ENCODE measurements at places on chromosomes 3 and 15. TPM values are rescaled to one million over a fixed set of nuclear protein-coding genes. Genes with fewer than 3 reads are reported as not detected.

CPLX3 gene
- total RNA-seq, result not detected

ANKRD34C gene
- not detected for total RNA-seq

ADGRG7 gene
- total RNA-seq, result not detected

SLC2A2 gene
- not detected for total RNA-seq

ABHD10 gene
- 20.9 TPM for total RNA-seq

IGSF11 gene
- not detected for total RNA-seq

CCDC39 gene
- not detected for total RNA-seq

PROS1 gene
- 25.6 TPM for total RNA-seq

GRCh38 chr15:67413770-67414390, 107.1 kb upstream of the C15orf61 start:
- no peak overlapping the region for H3K27ac ChIP-seq
- peaks cover 5% of the 10 kb centered on the region for H3K4me1 ChIP-seq
- peak; percentile 30 for DNase-seq
- H3K4me3 ChIP-seq, result no peak overlapping the region
- no peaks in the 10 kb centered on the region for H3K36me3 ChIP-seq

DNA sequence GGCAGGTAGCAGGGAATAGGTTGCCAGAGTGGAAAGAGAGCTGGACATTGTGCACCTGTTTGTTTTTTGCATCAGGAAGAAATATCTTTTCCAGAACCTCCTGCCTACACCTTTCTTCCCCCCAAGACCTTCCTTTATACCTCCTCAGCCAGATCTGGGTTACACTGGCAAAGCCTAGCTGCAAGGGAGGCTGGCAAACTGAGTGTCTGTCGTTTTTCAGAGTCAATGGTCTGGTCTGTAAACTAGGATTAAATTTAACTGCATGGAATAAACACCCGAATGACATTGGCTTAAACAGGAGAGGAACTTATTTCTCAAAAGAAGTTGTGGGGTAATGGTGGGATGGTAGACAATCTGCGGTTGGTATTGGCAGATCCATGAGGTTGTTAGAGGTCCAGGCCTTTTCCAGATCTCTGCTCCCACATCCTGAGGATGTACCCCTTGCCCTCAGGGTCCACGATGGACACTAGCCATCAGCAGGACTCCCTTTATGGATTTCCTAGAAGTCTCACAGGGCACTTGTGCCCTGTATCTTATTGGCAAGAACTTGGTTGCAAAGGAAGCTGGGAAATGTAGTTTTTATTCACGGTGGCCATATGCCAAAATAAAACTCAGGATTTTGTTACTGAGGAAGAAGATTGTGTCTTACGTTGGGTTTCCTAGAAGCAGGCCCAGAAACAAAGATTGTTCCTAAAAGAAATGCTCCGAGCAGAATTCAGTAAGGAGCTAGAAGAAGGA, 3.2 kb upstream of the RARRES1 start:
- no peaks in the 10 kb centered on the region for H3K4me1 ChIP-seq
- no peaks in the 10 kb centered on the region for H3K36me3 ChIP-seq
- no peak overlapping the region for H3K4me3 ChIP-seq
- H3K27ac ChIP-seq, result no peak overlapping the region
- no peak for DNase-seq

DNA sequence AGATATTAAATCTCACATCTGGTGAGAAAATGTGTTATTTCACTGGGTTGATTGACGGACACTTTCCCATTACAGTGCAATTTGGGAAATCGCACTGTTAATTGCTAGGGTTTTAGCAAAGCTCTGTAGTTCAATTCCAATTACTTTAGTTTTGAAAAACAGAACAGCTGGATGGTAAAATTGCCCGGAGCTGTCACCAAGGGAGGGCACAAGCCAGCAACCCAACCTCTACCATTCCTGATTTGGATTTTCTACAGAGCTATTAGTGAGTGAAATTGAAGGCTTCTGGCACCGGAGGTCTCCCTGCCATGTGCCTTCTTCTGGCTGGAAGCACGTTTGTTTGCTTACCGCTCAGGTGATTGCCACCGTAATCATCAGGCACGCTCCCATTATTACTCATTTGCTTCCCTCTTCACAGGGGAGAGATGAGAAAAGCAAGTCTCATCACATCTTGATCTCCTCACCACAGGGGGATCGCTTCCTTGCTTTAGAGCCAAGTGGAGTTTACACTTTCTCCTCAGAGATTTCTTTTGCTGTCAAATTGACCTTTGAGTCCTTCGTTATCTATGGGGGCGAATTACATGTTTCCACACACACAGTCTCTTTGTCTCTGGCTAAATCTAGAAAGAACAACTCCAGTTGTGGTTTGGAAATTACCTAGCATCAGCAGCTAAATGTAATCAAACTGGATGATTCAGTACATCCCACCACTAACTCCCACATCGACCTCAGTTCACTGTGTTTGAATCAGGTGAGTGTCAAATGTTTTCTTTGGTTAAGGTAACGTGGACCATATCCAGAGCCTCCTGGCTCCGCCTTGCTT, 421.7 kb upstream of the GOLIM4 start:
- no peaks in the 10 kb centered on the region for H3K4me1 ChIP-seq
- no peaks in the 10 kb centered on the region for H3K36me3 ChIP-seq
- no peak overlapping the region for H3K27ac ChIP-seq
- DNase-seq, result no peak

- H3K27ac ChIP-seq, result no peak overlapping the region
- no peaks in the 10 kb centered on the region for H3K36me3 ChIP-seq
- H3K4me3 ChIP-seq, result no peak overlapping the region
- DNase-seq, result no peak
- no peaks in the 10 kb centered on the region for H3K27me3 ChIP-seq
- H3K4me1 ChIP-seq, result peaks cover 14% of the 10 kb centered on the region
These were observed 26.8 kb upstream of the HERC1 start for GRCh38 chr15:63860555-63860954.

GRCh38 chr3:54374214-54374852, 252.0 kb downstream of the CACNA2D3 start:
- H3K4me3 ChIP-seq, result no peak overlapping the region
- H3K27me3 ChIP-seq, result no peaks in the 10 kb centered on the region
- H3K4me1 ChIP-seq, result no peaks in the 10 kb centered on the region
- peak; percentile 19 for DNase-seq

- no peaks in the 10 kb centered on the region for H3K27me3 ChIP-seq
- no peak overlapping the region for H3K27ac ChIP-seq
- H3K4me1 ChIP-seq, result peaks cover 14% of the 10 kb centered on the region
- DNase-seq, result no peak
- H3K36me3 ChIP-seq, result no peaks in the 10 kb centered on the region
These were observed 75.4 kb upstream of the ZNF385D start for GRCh38 chr3:21826416-21826815.

DNA sequence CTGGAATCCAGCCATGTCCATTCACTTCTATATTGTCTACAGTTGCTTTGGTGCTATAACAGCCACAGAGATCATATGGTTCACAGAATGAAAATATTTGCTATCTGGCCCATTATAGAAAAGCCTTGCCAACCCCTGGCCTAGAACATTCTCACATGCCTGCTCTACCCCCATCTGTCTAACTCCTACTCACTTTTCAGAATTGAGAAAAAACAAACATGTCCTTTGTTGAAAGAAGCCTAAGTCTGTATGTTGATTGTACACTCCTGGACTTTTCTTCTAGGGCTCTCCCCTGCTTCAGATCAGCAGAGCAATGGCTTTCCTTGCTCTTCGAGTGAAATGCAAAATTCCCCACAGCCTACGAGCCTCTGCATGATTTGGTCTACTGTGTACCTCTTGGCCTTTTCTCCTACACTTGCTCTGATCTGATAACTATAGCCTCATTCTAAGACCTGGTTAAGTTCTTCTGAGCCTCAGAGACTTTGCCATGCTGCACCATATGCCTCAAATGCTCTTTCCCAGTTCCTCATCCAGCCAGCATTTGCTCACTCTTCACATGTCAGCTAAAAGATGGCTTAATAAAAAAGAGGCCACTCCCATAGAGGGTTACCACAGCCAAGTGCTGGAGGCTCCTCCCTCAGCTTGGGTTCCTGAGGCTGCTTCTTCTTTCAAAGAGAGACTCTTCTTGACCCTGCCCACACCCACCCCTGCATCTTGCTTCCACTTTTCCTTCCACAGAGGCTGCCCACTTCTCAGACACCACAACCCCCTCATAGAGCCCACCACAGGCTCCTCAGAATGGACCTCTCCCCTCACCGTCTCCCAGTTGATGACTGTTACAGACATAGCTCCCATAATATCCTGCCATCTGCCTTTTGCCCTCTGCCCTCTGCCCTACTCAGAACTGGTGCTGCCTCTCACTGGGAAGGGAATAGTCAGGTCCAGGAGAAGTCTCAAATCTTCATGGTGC, 22.9 kb upstream of the DCLK3 start:
- 0 out of 2 replicates have a peak, but pooled peaks cover 8% of the 10 kb centered on the region for H3K27me3 ChIP-seq
- H3K36me3 ChIP-seq, result no peaks in the 10 kb centered on the region
- no peak overlapping the region for H3K4me3 ChIP-seq
- peaks cover 12% of the 10 kb centered on the region for H3K4me1 ChIP-seq

DNA sequence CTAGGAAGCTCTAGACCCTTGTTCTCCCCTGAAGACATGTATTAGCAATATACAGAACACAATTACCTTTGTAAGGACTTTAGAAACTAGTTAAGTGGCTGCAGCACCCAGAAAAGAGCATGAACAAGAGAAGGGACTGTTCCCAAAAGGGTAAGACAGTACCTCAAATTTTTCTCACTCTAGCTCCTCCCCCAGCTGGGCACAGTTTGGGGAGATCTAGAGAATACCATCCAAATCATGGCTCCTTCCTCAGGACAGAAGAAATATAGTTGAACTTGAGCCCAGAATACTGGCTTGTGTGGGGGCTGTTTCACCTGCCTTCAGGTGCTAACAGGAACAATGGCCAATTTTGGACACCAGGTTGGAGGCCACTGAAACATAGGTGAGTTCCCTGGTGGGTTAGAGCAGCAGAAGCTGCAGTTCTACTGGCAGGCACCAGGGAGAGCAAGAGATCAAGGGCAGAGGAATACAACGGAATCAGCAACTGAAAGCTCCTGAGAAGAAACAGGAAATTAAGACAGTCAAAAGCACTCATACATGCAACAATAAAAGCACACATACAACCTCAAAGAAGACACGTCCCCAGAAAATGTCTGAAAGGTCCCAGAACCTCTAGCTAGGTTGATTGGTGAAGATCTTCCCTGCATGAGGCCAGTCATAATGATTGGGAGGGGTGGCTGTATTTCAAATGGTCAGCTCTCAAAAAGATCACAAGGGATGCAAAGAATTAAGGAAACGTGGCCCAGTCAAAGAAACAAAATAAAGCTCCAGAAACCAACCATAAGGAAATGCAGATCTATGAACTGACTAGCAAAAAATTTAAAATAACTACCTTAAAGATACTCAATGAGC, 104.9 kb upstream of the ASB14 start:
- no peaks in the 10 kb centered on the region for H3K27me3 ChIP-seq
- H3K4me3 ChIP-seq, result no peak overlapping the region
- peak; percentile 63 for DNase-seq
- H3K36me3 ChIP-seq, result no peaks in the 10 kb centered on the region

GRCh38 chr15:32104061-32104995, 74.0 kb downstream of the CHRNA7 start:
- H3K36me3 ChIP-seq, result no peaks in the 10 kb centered on the region
- H3K4me1 ChIP-seq, result no peaks in the 10 kb centered on the region
- no peak overlapping the region for H3K27ac ChIP-seq
- H3K4me3 ChIP-seq, result no peak overlapping the region

- no peaks in the 10 kb centered on the region for H3K27me3 ChIP-seq
- H3K4me1 ChIP-seq, result peaks cover 10% of the 10 kb centered on the region
- peak; percentile 31 for DNase-seq
- no peak overlapping the region for H3K27ac ChIP-seq
- H3K36me3 ChIP-seq, result no peaks in the 10 kb centered on the region
These were observed 53.9 kb upstream of the NEDD4 start for GRCh38 chr15:56047354-56047753.

- H3K36me3 ChIP-seq, result 0 out of 2 replicates have a peak, but pooled peaks cover 4% of the 10 kb centered on the region
- H3K27me3 ChIP-seq, result no peaks in the 10 kb centered on the region
- H3K4me3 ChIP-seq, result peak overlapping the region; percentile 81
- no peak for DNase-seq
- H3K27ac ChIP-seq, result peak overlapping the region; percentile 87
- peaks cover 11% of the 10 kb centered on the region for H3K4me1 ChIP-seq
These were observed 933 bp upstream of the APEH start for GRCh38 chr3:49673121-49673714.

GRCh38 chr3:145678401-145678800, 482.6 kb downstream of the PLOD2 start:
- H3K4me3 ChIP-seq, result no peak overlapping the region
- H3K4me1 ChIP-seq, result no peaks in the 10 kb centered on the region
- H3K27ac ChIP-seq, result no peak overlapping the region
- H3K36me3 ChIP-seq, result no peaks in the 10 kb centered on the region

GRCh38 chr3:147015334-147015733, 391.0 kb downstream of the ZIC4 start:
- no peak for DNase-seq
- peaks cover 8% of the 10 kb centered on the region for H3K4me1 ChIP-seq
- H3K4me3 ChIP-seq, result no peak overlapping the region
- H3K36me3 ChIP-seq, result no peaks in the 10 kb centered on the region

DNA sequence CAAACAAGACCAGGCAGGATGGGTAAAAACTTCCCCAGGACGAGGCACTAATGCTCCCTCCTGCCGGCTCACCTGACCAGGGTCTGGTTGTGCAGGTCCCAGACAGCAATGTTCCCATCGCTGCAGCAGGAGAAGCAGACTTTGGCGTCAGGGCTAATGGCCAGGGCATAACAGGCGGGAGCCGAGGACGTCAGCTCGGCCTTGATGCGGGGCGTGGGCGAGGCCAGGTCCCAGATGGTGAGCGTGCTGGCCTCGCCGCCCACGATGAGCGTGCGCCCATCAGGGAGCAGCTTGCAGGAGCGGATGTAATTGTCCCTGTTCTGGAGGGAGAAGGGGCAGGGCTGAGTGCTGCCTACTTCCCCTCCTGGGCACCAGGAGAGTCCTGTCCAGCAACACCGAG, 43.4 kb downstream of the TLE3 start:
- DNase-seq, result no peak
- no peaks in the 10 kb centered on the region for H3K27me3 ChIP-seq
- no peak overlapping the region for H3K4me3 ChIP-seq
- H3K36me3 ChIP-seq, result peaks cover 13% of the 10 kb centered on the region
- H3K4me1 ChIP-seq, result no peaks in the 10 kb centered on the region
- H3K27ac ChIP-seq, result no peak overlapping the region

DNA sequence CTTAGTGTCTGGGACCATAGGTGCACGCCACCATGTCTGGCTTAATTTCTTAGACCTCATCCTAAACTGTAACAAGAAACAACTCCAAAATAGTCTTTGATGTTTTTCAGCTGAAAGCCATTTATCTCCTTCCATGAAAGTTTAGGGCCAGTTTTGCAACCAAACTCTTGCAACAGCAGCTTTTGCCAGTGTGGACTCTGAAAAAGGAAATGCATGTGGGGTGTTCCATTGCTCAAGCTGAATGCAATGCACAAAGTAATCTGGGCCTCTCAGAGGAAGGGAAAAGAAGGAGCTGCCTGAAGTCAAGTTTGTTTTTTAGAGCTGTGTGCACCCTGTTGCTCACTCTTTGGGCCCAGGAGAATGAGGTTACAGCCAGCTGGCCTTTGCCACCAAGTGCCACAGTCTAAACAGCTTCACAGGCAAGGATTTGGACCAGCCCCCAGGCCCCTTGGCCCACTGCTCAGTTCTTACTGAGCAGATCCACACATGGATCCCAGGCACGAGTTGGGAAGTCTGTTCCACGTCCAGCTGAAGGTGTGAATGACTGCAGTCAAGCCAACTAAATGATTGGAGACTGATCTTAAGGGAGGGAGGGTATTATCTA, 212.3 kb upstream of the LRRFIP2 start:
- DNase-seq, result peak; percentile 8
- H3K4me1 ChIP-seq, result no peaks in the 10 kb centered on the region
- peaks cover 27% of the 10 kb centered on the region for H3K36me3 ChIP-seq

- H3K4me1 ChIP-seq, result peaks cover 12% of the 10 kb centered on the region
- no peaks in the 10 kb centered on the region for H3K27me3 ChIP-seq
- H3K27ac ChIP-seq, result no peak overlapping the region
- no peak for DNase-seq
- peaks cover 8% of the 10 kb centered on the region for H3K36me3 ChIP-seq
- H3K4me3 ChIP-seq, result no peak overlapping the region
These were observed 66.6 kb downstream of the NCEH1 start for GRCh38 chr3:172644258-172644657.
